ENCODE measurements at places on chromosomes 12 and 14.

GRCh38 chr12:119259484-119259883, 75.0 kb upstream of the CCDC60 start:
- no peak for DNase-seq

DNA sequence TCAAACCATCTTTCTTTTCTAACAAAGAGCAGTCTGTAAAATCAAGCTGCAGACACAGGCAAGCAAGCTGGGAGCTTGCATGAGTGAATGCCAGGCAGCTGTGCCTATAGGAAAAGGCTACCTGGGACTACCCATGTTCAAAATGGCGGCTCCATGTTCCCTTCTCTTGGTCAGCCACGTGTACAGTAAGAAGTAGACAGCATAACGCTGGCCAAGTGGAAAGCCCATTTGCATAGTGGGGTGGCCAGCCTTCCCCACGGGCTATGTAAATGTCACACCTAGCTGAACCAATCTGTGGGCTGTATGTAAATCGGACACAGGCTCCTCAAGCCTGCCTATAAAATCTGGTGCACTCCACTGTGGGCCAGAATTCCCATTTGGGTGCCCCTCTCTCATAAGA, 117.1 kb downstream of the SYT10 start:
- DNase-seq = no peak

GRCh38 chr14:104232070-104232484, 93.7 kb downstream of the KIF26A start:
- DNase-seq = no peak

- DNase-seq = peak; percentile 39
Measured at GRCh38 chr14:92737206-92737605, 11.2 kb downstream of the LGMN start.

GRCh38 chr12:75271576-75271975, 58.5 kb downstream of the CAPS2 start:
- DNase-seq = no peak

DNA sequence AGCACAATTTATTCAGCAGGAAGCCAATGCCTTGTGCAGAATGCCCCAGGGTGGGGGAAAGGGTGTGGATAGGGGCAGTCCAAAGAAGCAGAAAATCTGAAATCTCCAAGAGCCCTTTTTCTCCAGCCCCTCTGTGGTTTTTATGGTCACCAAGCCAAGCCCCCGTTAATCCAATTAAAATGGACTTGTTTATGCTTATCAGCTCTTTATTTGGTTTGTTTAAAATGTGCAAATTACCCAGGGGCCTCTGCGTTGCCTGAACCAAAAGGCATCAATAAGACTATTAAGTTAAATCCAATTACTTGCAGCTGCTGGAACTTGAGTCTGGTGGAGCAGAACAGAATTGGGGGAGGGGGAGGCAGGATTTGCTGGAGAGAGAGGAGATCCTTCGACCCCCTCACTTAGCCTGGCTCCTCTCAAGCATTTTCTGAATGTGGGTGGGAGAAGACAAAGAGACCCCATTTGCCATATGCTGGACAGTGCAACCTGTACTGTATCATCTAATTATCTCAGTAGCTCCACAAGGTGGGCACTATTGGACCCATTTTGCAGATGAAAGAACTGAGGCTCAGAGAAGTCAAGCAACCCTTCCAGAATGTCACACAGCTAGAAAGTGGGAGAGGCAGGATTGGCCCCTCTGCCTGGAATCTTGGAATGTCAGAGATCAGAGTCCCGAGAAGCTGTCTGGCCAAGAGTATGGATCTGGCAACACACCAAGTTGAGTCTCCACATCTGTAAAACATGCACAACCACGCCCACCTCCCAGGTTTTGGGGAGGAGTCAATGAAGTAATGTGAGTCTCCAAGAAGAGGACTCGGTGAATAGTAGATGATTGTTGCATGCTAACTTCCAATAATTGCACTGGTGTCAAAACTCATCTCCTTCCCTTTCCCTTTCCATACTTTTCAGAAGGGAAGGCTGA, 66.9 kb downstream of the CMKLR1 start:
- DNase-seq = no peak

DNA sequence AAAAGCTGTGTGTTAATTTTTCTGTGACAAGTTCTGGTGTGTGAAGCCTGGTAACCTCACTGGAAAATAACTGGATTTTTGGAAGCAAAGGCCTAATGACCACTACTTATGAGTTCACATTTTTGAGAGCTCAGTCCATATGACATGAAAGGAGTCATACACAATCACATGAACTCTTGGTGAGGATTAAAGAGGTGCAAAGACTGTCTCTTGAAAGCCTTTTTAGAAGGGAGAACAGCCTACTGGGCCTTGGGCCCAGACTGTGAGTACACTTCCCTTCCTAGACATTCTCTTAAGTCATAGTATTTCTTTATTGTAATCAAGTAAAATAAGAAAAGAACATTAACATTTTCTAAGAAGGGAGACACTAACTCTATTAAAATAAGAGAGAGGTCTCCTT, 176.1 kb downstream of the BCAT1 start:
- DNase-seq = no peak

DNA sequence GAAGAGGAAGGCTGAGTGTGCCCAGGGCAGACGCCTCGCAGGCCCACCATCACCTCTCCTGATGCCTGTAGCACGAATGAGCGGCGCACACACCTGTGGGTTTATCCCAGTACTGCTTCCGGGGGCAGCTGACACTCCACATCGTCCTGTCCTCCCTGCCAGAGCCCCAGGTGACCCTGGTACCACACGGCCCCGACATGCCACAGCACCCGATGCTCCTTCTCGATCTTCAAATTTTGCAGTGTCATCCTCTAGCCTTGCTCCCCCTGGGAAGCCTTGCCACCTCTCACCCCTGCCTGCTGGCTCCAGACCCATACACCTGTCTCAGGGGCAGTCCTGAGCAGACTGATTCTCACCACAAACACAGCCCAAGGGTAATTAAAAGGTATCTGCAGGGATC, 40.6 kb downstream of the ANO2 start:
- DNase-seq = no peak

DNA sequence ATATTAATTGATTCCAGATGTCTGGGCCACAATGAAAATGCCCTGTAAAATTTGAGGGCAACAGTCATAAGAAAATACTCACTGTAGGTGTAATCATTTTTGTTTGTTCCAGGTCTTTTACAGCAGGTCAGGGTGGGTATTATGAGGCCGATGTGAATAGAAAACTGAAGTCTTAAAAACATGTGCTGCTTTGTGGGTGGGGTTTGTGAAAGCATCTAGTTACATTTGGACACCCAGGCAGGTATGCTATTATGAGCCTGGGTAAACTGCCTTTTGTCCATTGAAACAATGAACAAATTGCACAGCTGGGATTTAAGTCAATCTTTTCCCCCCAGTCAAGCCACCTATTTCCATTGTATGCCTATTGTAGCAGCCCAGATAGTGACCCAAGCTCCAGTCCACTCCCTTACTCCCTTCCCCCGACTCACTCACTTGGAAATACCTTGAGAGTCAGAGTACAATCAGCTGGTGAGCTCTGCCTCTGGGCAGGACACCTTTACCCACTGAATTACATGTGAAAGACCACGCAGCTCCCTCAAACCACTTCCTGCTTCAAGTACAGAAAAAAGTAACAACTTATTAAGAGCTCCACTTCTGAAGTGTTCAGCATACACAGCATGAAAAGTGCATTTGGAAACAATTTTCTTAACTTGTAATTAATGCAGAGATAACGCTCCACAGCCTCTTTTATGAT, 1.8 kb downstream of the IGF1 start:
- no peak for DNase-seq

- DNase-seq = no peak
Measured at GRCh38 chr14:87601036-87601435, 391.9 kb downstream of the GALC start.

DNA sequence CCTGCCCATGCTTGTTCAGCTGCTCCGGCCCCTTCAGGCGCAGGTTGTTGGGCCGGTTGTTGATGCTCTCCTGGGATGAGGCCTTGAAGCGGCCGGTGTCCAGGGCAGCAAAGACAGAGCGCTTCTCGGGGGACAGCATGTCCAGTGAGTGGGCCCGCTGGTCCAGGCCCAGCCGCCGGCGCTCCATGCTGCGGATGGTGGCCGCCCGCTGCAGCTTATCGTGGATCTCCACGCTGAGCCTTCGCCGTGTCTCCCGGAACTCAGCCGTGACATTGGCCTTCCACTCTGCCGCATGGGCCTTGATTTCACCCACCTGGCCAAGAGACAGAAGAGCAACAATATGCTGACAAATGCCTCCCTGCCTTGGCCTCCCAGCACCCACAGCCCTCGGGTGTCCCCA, 137.2 kb downstream of the KCNK10 start:
- DNase-seq = no peak

DNA sequence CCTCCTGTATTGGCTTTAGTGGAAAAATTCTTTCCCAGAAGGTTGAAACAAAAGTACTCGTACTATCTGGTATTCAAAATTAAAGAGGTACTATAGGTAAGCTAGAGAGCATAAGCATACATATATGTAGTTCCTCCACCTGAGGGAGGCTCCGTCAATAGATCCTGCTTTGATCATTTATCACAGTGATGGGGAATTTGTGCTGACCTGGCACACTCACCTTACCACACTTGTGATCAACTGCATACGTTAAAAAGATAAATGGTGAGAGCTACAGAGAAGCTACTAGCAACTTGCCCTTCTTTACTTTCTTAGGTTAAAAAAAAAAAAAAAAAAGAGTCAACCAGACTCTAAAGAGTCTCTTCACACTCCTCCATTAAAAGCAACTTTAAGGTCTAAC, 2.5 kb downstream of the CAPRIN2 start:
- no peak for DNase-seq

GRCh38 chr12:1769809-1770494, 50.4 kb upstream of the LRTM2 start:
- DNase-seq = no peak

- DNase-seq = no peak
Measured at GRCh38 chr12:132620113-132620898, 1.7 kb downstream of the P2RX2 start.

GRCh38 chr12:118409834-118410233, 33.5 kb downstream of the SUDS3 start:
- peak; percentile 93 for DNase-seq

DNA sequence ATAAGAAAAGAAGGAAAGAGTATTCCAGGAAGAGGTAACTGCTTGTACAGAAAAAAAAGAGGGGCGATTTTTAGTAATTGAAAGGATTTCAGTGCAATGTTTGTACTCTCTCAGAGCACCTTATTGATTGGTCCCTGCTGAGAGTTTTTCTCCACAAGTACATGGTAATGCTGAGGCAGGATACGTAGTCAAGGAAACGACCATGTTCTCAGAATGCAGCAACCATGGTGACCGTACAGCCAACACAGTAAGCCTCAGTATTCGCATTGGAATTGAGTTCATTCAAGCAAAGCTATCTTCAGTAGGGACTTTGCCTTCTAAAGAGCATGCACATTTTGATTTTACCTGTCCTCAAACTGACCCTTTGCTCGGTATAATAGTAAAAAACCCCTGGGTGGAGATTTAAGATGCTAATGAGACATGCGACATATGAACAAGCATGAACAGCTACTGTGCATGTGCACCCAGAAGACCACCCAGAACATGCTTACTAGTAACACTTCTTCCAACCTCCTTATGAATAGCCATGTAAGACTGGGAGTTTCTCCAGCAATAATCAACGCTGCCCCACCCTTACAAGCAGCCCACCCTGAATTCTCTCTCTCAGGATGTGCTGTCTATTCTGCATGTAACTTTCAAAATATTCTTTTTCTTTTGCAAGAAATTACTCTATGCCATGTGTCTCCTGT, 6.2 kb upstream of the SLC41A2 start:
- DNase-seq = no peak

GRCh38 chr12:27424631-27425230, 21.8 kb upstream of the SMCO2 start:
- peak; percentile 57 for DNase-seq

DNA sequence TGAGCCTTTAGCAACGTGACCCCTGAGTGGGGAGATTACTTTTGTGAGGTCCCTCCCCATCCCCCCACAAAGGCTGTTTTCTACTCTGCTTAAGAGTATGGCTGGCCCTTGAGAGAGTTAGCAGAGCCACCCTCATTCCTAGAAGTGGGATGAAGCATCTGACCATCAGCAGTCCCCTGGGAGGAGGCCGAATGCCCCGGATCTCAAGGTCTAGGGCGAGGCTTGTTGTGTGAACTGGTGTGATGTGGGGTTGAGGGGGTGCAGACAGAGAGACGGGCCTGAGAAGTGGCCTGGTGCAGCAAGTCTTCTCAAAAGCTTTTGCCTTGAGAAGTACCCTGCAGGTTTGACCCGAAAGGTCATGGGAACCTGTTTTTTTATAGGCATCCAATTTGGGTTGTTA, 153.0 kb upstream of the FKBP4 start:
- no peak for DNase-seq

GRCh38 chr12:22691319-22691718, 66.3 kb downstream of the ETNK1 start:
- no peak for DNase-seq

- DNase-seq = no peak
Measured at GRCh38 chr12:61138415-61138759, 1121.8 kb upstream of the USP15 start.

- no peak for DNase-seq
Measured at GRCh38 chr14:21191261-21191808, 35.5 kb upstream of the OR5AU1 start.

DNA sequence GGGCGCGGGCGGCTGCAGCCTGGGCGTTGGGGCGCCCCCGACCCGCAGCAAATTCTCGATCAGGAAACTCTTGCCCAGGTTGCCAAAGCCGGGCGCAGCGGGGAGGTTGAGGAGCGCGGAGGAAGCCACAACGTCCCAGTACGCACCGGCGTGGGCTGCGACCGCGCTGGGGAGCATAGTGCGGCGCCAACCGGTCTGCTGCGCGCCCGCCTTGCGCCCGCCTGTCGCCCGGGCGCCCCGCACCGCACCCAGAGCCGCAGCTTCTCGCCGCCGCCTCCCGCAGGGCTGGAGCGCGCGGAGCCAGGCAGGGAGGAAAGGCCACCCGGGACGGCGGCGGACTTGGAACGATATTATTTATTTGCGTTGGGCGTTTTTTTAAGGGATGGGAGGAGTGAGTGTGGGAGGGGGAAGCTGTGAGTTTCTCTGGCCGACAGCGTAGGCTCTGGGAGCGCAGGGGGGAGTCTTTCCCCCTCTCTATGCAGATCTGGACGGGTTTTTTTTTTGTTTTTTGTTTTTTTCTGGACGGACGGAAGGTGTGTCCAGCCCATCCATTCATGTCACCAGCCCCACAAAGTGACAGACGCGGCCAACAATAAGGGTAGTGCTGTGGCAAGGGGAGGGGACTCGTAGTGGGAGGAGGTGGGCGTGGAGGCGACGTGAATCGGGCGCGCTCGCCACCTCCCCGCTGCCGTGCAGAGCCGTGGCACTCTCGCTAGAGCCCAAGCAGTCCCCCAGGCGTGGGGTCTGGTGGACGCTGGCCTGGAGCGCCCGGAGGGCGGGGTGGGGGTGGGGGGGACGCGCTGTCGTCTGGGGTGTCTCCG, at the start of gene DBX2:
DBX2 (minus strand) TSS at position 349 of the 821 bp plus-strand sequence; CDS start at position 177, 172 bp downstream.
- no peak for DNase-seq

All from hematopoietic multipotent progenitor cell treated with erythropoietin and hydrocortisone succinate and interleukin-3 and kit ligand, for 8 days (in vitro differentiated cells).